ENCODE measurements at places on chromosomes 12 and 14.

DNA sequence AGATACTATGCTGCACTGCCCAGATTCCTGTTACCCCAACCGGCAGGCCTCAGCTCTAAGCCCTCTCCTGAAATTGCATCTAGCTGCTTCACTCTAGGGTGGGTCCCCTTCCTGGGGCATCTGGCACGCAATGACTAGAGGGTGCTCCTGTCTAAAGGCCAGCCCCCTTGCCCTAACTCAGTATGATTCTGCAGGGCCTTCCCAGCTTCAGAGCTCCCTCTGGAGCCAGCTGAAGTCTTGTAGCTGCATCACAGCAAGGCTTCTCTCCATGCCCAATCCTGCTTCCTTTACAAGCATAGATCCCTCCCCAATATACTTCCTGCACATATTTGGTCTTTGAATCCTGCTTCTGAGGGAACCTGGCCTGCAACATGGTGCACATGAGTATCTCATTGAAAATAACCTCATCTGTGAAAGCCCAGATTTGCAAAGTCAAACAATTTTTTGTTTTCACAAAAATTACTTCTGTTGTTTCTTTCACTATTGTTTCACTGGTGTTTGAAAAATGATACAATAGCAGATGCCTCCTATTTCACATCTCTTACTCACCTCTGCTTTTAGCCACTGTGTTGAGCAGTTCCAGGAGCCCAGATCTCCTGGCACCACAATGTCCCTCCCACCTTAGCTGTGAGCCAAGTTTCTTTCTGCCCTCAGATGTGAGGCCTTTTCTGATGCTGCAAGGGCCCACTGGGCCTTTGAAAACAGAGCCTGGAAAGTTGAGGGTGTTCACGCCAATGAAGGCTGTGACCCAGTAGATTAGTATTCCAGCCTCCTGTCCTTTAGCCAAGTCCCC is 169.5 kb upstream of the EGLN3 start:
- no peak for DNase-seq

DNA sequence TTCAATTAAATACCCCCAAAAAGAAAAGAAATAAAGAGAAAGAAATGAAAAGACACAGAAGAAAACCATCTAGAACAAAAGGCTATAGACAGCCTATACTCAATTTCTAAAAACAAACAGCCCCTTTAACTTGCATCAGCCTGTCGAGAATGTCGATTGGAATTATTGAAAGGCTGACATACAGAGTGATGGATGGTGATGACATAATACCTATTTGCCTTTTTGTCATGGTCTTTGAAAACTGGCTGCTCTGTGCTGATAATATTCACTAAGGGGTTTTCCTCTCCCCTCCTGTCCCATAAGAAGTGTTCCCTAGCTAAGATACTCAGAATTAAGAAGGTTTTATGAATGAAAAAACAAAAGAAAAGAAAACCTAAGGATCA is 393.7 kb downstream of the SOX5 start:
- DNase-seq, result no peak

GRCh38 chr12:114425031-114425626 is 19.2 kb upstream of the TBX5 start:
- peak; percentile 91 for DNase-seq

DNA sequence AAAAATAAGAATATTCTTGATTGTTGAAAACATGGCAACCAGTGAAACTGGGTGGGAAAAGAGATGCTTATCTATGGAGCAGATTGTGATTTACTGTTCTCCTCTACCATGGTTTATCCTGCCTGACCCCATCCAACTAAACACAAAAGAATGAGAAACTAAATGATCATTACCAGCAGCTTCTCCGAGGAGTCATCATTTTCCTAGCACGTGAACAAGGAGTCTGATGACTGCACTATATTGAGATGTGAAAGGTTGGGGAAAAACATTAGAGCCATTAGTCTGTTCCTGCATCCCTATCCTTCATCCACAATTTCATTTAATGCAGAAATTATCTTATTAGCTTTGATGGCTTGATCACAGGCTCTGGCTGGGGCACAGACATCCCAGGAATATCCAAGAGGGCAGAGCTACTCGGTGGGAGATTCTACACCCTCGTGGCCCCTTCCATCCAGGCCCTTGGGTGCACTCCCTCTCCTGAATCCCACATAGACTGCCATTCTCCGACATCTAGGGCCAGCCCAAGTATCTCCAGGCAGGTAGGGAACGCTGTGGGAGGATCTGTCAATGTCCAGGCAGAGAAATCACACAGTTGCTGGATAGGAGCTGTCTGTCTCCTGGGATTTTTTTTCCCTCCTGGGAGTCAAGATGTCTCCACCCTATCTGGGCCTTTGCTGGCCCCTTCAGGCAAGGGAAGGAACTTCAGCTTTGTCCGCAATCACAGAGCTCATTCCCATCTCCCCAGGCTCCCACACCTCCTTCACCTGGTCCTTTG is 43.3 kb upstream of the DHRS4 start:
- DNase-seq, result peak; percentile 68

Data from EH (cell line).